ENCODE measurements at places on chromosomes 1 and 21.

DNA sequence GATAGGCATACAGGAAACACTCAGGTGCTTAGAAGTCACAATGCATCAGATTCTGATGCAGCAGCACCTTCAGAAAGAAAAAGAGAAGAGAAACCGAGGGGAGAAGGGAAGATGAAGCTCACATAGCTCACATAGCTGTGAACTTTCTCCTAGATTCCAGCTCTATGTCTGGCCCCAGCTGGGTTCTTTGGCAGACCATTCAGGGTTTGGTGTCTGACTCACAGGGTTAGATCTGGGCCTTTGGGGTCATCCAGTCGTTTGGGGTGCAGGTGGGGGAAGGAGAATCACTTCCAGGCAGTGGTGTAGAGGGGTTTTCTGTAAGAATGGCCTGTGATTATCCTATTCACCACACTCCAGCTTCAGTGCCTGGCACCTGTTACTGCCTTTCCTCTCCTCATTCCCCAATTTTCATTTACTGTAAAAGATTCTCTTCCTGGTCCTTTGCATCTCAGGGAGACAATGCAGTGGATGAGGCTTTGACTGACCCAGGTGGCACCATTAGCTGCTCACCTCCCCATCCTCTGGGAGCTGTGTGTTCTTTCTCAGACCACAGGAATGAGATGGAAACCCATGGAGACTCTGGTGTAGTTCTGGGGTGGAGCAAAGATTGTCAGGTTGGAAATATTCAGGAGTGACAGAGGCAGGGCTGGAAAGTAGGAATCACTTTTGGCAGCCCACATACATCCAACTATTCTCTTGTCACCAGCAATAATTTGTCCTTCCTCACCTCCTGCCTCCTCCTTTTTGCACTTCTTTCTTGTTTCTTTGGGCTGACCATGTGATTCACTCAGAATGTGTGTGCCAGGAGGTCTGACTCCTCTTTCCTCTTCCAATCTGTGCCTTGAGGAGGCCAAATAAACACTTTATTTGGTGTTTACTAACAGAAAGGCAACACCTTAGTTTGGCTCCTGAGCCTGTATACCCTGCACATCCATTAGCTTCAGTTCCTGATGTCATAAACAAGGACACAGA is 103.3 kb downstream of the PAPPA2 start:
- no peak for DNase-seq

- peak; percentile 78 for DNase-seq
These were observed 167.3 kb downstream of the FASLG start for GRCh38 chr1:172826096-172826741.

- peak; percentile 39 for DNase-seq
These were observed 54.0 kb downstream of the OLFML3 start for GRCh38 chr1:114033216-114033706.

DNA sequence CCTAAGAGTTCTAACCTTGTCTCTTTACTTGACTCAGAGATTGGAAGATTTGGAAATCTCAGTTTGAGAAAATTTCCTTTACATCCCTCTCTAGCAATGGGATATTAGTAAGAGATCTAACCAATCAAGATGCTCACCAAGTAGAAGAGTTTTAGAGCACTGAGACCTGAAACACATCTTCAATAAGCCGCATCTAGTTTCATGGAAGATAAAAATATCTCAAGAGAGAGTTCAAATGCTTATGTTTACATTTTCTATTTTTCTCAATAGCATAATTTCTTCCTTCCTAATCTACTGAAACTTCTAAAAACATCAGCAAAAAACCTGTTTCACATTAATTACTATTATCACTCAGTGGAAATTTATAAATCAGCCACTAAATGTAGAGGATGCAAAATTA is 165.1 kb downstream of the APP start:
- DNase-seq: no peak

- no peak for DNase-seq
These were observed 113.6 kb downstream of the GREM2 start for GRCh38 chr1:240498335-240498734.

DNA sequence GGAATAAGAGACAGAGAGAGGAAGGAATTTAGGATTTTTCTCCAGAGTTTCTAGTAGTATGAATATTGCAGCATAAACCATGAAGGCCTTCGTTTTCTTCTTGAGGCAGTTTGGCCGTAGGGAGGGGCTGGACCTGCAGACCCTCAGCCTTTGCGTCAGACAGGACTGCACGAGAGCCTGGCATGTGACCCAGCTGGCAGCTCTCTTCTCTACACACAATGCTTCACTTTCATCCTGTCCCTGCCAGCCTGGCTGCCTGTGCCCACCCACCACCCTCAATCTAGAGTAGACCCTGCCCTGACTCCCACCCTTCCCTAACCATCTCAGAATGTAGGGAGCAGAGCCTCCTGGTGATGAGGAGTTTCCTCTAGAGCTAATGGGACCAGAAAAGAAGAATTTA is 1.6 kb downstream of the CA14 start:
- no peak for DNase-seq

DNA sequence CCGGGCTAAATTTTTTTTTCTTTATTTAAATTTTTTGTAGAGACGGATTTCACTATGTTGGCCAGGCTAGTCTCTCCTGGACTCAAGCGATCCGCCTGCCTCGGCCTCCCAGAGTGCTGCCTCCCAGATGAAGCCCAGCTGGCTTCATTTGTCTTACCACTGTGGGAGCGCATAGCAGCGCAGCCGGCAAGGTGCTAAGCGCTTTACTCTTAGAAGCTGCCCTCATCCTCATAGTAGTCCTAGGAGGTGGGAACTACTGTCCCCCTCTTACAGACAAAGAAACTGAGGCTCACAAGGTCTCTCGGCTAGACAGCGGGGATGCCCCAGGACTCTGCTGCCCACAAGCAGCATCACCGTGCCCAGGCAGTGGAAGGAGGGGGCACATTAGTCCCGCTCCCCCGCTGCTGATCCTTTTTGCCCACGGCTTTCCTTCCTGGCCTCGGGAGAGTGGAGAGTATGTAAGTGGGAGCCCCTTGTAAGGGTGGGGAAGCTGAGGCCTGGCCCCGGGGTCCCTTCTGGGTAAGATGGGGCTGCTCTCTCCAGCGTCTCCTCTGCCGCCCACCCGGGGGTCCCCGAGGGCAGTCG is 726 bp downstream of the TMEM54 start:
- DNase-seq: no peak

DNA sequence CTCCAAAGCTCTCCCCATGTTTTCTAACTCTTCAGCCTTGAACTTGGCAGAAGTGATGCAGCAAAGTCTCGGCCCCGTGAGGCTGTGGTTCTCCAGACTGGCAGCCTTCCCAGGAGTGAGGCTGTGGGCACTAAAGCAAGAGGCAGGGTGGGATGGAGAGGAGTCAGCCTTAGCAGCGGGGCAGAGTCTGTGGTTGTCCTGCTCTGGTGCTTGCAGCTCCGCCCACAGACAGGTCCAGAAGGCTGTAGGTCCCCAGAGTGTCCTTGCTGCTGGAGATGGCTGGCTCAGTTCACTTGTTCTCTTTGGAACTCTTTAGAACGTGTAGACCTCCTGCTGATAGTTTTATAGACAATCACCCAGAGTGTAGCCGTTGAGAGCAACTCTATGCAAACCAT is 142.6 kb downstream of the AJAP1 start:
- DNase-seq: no peak

- DNase-seq: no peak
These were observed 80.2 kb upstream of the ACTL8 start for GRCh38 chr1:17674726-17675500.

- peak; percentile 55 for DNase-seq
These were observed 541 bp downstream of the USP48 start for GRCh38 chr1:21782349-21782867.

DNA sequence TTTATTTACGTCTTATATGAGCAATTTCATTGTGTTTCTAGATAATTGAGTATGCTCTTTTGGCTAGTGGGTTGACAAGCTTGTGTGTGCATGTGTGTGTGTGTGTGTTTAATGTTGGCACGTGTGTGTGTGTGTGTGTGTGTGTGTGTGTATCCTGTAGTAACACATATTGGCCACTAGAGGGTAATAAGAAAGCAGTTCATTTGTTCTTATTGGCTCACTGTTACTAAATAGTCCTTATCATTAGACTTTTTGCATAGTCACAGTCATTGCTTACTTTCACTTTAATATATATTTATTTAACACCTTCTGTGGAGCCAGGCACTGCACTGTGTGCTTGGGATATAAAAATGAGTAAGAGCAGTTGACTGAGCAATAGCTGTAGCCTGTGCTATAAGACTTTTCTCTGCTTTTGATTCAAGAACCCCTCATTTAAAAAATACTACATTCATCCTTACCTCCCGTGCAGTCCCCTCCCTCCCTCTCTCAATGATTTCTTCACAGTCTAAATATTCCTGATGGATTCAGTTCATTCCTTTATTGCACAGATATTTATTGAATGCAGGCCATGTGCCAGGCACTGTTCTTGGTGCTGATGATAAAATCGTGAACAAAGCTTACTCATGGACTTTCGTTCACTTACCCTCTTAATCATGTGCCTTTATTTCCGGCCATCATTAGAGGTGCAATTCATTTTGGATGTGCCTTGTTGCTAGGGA is 96.7 kb downstream of the DYRK1A start:
- peak; percentile 38 for DNase-seq

DNA sequence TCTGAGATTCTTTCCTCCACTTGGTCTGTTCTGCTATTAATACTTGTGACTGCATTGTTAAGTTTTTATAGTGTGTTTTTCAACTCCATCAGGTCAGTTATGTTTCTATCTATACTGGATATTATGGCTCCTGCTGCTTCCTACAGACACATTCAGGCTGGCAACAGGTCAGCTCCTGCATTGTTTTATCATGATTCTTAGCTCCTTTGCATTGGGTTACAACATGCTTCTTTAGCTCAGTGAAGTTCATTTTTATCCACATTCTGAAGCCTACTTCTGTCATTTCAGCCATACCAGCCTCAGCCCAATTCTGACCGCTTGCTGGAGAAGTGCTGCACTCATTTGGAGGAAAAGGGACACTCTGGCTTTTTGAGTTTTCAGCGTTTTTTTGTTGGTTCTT is 37.3 kb upstream of the F3 start:
- DNase-seq: no peak

DNA sequence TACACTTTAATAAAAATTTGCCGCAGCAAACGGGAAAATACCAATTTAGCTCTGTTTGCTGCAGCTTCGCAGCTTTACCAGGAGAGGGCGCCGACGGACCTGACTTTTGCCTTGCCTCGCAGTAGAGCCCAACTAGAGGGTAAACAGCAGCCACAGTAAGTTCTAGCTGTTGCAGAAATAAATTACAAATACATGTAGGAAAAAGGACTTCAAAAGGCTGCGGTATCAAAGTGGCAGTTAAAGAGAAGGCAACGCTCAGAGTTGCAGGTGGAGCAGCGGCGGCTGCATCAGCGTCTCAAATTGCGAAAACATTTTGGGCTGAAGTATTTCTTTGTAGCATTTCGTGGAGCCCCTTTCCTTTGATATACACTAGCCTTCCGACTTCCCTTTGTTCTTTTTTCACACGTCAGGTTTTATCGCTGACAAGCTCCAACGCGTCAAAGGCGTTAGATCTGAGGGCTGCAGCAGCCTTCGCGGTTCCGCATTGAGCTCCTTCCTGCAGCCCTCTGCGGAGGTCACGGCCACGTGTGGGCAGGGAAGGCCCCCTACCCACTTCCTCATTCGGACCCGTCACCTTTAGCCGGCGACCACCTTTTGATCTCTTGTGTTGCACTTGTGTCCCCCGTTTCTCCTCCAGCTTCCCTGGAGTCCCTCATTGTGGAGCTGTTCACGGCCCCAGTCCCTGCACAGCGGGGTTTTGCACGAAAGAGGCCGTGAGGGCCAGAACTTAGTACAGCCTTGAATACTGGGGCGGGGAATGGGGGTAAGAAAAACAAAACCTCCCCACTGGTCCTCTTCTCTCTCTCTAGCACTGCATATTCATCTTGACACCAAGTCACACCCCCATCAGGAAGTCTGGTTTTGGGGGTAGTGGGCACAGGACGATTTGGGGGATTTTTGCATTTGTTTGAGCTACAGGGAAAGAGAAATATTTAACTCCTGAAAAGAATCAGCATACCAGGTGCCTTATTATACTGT is 72.8 kb downstream of the S1PR1 start:
- peak; percentile 35 for DNase-seq

DNA sequence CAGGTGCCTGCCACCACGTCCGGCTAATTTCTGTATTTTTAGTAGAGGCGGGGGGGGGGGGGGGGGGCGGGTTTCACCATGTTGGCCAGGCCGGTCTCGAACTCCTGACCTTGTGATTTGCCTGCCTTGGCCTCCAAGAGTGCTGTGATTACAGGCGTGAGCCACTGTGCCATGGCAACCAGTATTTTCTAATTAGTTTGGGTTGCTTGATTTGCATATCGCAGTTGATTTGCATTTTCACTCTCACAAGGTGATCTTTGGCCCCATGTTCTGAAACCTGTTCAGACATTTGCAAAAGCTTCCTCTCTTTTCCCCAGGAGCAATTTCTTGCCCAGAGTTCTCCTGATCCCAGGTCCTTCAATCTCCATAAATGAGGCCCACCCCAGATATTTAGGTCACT is 1.7 kb downstream of the TOR3A start:
- DNase-seq: no peak

GRCh38 chr1:20052386-20052785 is 17.6 kb upstream of the PLA2G5 start:
- no peak for DNase-seq

GRCh38 chr1:196462086-196462485 is 146.2 kb downstream of the KCNT2 start:
- no peak for DNase-seq

DNA sequence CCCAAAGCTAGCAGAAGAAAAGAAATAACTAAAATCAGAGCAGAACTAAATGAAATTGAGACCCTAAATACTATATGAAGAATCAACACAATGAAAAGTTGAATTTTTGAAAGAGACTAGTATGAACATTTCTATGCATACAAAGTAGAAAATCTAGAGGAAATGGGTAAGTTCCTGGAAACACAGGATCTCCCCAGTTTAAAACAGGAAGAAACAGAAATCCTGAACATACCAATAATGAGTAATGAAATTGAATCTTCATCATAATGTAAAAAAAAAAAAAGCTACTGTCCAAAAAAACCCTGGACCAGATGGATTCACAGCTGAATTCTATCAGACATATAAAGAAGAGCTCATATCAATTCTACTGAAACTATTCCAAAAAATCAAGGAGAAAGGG is 233.5 kb downstream of the PLPP3 start:
- no peak for DNase-seq

- DNase-seq: no peak
These were observed 36.7 kb upstream of the WASF2 start for GRCh38 chr1:27526569-27527222.

Measured in ACHN (cell line).